Suprapubic skin (tissue), 4 donors: ENCODE measurements at places on chromosomes 5 and 9. TPM values are rescaled to one million over a fixed set of nuclear protein-coding genes. Genes with fewer than 3 reads are reported as not detected.

DNA sequence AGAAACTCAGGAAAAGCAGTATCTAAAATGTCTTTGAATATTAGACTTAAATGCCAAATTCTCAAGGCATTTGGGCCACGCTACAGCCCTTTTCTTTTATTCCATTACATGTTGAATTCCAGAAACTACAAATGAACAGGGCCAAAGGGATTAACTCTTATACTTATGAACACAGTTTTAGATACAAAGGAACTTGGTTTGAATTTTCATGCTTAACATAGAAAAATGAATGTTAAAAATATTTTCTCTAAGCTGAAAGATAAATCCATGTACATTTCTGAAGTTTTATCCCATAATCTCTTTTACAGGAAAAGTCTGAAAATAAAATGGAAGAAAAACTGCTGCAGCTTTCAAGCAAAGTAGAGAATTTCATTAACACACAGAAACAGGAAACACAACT lies 56.8 kb downstream of the FAM81B start:
- H3K4me3 ChIP-seq, result no peak overlapping the region
- H3K27me3 ChIP-seq, result no peaks in the 10 kb centered on the region
- no peaks in the 10 kb centered on the region for H3K4me1 ChIP-seq
- H3K27ac ChIP-seq, result no peak overlapping the region

DNA sequence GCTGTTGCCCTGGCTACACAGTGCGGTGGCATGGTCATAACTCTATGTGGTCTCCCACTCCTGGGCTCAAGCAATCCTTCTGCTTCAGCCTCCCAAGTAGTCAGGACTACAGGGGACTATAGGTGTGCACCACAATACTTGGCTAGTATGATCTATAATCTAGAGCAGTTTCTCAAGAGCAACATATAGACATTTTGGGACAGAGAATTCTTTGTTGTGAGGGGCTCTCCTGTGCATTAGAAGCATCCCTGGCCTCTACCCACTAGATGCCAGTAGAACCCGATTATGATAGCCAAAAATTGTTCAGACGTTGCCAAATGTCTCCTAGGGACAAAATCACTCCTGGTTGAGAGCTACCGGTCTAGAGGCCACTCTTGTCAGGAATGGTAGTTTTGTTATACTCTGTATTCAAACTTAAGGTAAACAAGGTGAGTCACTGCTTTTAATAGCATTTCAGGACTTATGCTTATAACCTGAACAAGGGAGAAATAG lies 7.2 kb downstream of the ANKHD1 start:
- H3K27ac ChIP-seq, result no peak overlapping the region
- H3K4me1 ChIP-seq, result peaks cover 28% of the 10 kb centered on the region
- H3K4me3 ChIP-seq, result no peak overlapping the region
- H3K27me3 ChIP-seq, result no peaks in the 10 kb centered on the region
- DNase-seq, result no peak
- H3K36me3 ChIP-seq, result no peaks in the 10 kb centered on the region

GRCh38 chr5:149580808-149581191 lies 498 bp upstream of the ARHGEF37 start:
- no peak for DNase-seq
- no peaks in the 10 kb centered on the region for H3K36me3 ChIP-seq
- H3K4me1 ChIP-seq, result peaks cover 35% of the 10 kb centered on the region

MYO10 gene
- total RNA-seq, result 109 TPM

DNA sequence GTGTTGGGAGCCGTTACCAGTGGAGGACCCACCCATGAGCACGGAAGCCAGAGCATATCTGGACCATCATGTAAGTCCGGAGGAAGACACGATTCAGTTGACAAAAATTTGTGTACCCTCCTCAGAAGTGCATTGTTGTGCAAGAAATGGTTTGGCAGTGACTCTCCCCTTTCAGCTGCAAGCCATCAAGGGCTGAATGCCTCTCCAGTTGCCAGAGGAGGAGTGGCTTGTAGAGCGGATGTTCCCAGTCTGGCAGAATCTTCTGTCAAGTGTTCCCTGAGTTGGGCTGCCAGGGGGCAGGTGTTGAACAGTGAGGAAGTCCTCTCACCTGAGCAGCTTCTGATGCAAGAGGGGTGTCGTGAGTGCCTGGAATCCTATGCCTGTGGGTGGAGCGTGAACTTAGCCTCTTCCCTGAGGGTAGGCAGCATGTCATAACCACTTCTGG lies 27.6 kb upstream of the CDKN2AIPNL start:
- H3K27me3 ChIP-seq, result no peaks in the 10 kb centered on the region
- DNase-seq, result peak; percentile 89

DNA sequence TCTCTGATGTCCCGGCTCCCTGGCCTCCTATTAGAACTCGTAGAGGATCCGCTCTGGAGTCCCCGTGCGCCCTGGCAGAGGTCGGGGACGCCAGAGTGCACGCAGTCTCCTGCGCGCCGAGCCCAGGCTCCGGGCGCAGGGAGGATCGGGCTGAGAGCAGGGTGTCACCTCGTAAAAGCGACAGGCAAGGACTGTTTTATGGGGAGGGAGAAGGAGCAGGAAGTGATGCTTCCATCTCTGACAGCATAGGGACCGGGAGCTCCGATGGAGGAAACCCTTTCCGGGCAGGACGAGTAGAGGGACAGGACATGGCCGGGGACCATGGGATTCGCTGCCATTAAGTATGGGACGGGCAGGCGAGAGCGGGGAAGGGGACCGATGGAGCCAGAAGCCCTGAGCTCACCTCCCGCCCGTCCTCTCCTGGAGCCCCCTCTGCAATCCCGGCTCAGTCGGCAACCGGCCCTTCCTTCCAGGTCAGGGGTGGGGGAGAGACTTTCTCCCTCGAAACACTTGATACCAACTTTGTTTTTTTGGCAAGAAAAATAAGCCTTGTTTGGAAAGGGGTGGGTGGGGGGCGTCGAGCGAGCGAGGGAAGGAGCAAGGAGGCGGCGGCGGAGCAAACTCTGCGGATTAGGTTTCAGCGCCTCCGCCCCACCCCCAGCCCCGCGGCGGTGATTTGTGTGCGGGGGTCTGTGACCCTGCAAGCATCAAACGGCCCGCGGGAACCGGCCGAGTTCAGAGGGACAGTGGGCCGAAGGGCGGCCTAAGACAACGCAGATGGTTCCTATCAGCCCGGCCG lies 12.6 kb downstream of the LMX1B start:
- no peaks in the 10 kb centered on the region for H3K36me3 ChIP-seq
- H3K4me1 ChIP-seq, result peaks cover 11% of the 10 kb centered on the region
- H3K4me3 ChIP-seq, result peak overlapping the region; percentile 32
- H3K27ac ChIP-seq, result no peak overlapping the region
- no peak for DNase-seq

- no peaks in the 10 kb centered on the region for H3K36me3 ChIP-seq
- H3K27ac ChIP-seq, result no peak overlapping the region
- H3K4me1 ChIP-seq, result peaks cover 4% of the 10 kb centered on the region
- DNase-seq, result no peak
- H3K27me3 ChIP-seq, result no peaks in the 10 kb centered on the region
Observed at GRCh38 chr9:4080921-4081895, 218.7 kb downstream of the GLIS3 start.

- H3K4me1 ChIP-seq, result peaks cover 69% of the 10 kb centered on the region
- peak overlapping the region; percentile 62 for H3K4me3 ChIP-seq
- peaks cover 27% of the 10 kb centered on the region for H3K36me3 ChIP-seq
- no peaks in the 10 kb centered on the region for H3K27me3 ChIP-seq
Observed at GRCh38 chr9:34664281-34665066, 2.0 kb upstream of the CCL27 start.

GRCh38 chr9:137550231-137550621 lies at the start of gene PNPLA7:
TSS of gene PNPLA7 (minus strand) at chr9:137550402. CDS start at chr9:137550197, 205 bp downstream.
- H3K27me3 ChIP-seq, result no peaks in the 10 kb centered on the region
- H3K36me3 ChIP-seq, result peaks cover 4% of the 10 kb centered on the region
- peak within 1 kb of the TSS; percentile 95 for H3K4me3 ChIP-seq
- H3K27ac ChIP-seq, result peak within 1 kb of the TSS; percentile 92

DNA sequence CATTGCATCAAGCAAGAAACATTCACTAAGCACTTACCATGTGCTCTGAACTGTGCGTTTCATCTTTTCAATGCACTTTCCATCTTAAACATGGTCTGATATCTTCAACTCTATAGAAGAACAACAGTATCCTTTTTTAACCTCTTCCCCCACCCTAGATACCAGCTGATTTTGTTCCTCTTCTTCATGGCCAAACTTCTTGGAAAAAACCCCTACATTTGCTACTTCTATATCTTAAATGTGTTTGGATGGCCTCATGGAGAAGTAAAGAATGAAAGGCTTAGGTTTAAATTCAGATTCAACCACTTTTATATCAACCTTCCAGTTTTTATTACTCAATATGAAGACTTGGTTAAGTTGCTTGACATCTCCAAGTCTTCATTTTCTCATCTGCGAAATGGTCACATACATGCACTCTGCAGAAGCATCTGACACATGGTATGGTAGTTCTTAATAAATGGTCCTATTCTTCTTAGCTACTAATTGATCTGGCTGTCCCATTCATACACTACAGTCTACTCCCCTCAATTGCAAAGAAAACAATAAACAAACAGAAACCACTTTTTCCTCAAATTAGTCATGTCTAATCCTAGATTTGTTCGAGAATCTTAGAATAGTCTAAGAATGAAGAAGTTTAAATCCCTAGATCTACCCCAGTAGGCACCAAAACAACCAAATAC lies 59.4 kb downstream of the FYB1 start:
- DNase-seq, result no peak
- no peak overlapping the region for H3K4me3 ChIP-seq
- H3K27ac ChIP-seq, result no peak overlapping the region
- no peaks in the 10 kb centered on the region for H3K36me3 ChIP-seq
- H3K27me3 ChIP-seq, result no peaks in the 10 kb centered on the region
- no peaks in the 10 kb centered on the region for H3K4me1 ChIP-seq

DNA sequence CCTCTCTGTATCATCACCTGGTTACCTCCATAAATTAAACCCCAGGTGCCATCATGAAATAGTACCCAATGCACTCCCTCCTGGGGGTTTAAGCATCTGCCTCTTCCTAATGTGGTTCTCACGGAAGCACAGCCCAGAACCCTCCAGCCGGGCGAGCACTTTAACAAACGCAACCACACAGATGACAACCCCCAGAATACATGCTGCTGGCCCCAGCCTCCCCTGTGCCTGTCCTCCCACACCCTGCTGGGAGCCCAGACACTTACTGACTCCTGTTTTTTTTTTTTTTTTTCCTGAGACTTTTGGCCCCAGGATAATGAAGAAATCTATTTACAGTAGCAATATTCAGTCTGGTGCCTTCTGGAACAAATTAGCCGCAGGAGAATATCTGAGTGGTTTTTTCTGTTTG lies 50.0 kb upstream of the COL5A1 start:
- no peaks in the 10 kb centered on the region for H3K36me3 ChIP-seq
- peak; percentile 52 for DNase-seq
- H3K4me3 ChIP-seq, result no peak overlapping the region
- peaks cover 3% of the 10 kb centered on the region for H3K27me3 ChIP-seq

SLC45A2 gene
- total RNA-seq, result 7.6 TPM
